ENCODE measurements at places on chromosomes 16 and 17.

DNA sequence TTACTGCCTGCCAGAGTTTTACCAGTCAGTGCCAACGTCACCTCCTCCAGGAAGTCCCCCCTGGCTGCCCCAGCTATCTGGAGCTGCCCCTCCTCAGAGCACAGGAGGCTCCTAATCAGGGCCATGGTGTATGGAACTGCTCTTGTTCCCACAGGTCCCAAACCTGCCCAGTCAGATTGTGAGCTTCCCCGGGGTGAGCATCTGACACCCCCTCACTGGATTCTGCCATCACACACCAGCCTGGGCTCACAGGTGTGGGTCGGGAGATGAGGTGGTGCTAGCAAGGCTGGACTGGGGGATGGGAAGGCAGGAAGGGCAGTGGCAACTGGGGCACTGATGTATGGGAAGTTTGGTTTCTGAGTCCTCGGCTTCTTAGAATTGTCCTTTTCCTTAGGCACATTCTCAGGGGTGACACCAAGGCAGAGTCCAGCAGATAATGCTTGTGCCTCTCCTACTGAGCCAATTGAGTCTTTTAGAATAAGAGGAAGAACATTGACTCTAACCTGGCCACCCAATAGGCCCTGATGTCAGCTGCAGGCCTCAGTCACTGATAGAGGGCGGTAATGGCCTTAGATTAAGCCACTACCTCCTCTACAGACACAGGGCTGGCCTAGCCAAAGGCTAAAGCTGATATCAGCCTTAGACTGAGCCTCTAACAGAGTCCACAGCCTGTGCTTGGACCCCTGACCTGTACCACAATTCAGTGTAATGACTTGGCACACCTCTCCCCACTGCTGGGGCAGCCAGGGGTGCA, 107.9 kb downstream of the WSCD1 start:
- no peak for DNase-seq

DNA sequence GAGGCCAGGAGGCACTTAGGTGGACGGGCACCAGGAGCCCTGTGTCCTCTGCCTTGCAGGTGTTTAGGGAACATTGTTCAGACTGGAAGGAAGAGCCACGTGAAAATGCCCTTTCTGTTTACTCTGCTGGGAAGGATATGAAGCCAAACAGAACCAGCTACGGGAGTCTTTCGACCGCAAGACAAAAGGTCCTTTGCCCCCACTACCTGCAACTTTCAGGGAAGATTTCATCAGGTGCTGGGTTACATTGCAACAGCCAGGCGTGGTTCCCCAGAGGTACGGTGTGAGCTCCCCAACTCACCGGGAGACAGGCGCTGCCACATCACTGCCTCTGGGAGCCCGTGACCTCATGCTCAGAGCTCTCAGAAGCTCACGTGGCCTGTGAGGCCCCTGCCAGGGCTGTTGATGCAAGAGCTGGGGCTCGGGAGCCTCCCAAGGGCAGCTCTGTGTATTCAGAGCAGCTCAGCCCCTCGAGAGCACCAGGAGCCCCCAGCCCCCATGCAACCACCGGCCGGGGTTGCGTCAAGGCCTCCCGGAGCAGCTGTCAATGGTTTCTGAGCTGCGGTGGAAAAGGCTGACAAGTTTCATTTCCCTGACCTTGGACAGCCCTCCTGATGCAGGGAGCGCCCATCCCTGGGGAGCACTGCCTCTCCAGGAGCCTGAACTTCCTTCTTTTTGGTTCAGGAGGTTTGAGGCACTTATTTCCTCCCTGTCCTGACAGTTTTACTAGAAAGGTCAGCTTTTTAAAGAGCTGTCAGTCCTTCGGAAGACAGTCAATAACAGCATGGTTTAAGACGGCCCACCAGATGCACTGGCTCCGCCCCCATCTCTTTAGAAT, 42.1 kb downstream of the TBC1D16 start:
- DNase-seq: peak; percentile 69

- no peak for DNase-seq
Observed at GRCh38 chr16:31348579-31348978, 6.4 kb upstream of the ITGAX start.

DNA sequence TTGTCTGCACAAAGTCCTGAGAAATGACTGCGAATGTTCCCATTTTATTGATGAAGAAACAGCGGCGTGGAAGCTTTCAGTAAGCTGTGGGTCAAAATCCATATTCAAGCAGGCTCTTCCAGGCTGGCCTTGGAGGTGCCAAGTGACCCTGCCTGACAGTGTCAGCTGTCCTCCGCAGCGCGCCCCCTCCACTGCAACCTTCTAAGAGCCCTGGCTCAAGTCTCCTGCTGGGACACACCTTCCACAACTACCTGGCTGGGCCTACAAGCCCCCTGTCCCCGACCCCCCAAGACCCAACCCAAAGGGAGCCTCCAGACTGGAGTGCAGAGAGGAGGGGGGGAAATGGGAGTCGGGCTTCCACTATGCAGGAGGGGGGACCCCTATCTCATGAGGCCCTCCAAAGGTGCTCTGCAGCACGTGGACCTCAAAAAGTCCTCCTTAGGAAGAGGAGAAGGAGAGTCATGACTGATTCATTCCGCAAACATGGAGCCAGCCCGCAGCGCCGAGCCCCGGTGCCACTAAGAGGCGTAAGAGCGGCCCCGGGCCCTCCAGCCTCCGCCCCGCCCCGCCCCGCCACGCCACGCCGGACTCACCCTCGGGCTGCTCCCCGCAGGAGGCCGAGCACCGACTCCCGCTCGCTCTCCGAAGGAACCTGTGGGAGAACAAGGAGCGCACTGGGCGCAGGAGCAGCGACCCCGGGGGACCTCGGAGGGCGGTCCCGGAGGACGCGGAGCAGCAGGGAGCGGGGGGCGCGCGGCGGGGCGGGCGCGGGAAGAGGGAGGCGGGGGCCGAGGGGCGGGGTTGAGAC, 574 bp downstream of the MPP3 start:
- peak; percentile 58 for DNase-seq

- no peak for DNase-seq
Observed at GRCh38 chr17:74903671-74904070, 10.2 kb upstream of the FADS6 start.

DNA sequence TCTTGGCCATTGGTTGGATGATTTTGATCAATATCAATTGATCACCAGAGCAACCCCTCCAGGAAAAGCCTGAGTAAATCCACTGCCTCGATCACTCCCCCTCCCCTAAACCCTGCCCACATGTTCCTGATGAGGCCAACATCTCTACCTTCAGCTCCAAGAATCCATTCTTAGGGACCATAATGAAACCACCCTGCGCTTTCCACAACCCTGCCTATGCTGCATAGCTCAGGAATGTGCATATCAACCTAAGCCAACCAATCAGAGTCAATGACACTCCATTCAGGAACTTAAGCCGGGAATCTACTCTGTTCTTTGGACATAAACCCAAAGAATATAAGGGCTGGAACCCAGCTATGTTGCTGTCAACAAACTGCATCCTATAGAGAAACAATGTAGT, 86.3 kb downstream of the MYH11 start:
- peak; percentile 15 for DNase-seq

DNA sequence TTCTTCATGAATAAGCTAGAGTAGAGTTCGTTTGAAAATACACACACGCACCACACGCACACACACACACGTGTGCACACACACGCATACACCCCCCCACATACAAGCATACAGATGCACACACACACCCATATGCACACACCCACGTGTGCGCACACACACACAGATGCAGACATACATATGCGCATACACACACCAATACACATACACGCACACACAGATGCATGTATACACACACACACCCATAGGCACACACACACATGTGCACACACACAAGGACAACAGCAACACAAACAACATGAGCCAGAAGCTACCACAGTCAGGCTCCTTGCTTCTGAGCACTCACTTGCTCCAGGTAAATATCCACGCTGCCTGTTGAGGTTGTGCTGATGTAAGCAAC, 5.1 kb downstream of the IFT140 start:
- no peak for DNase-seq

- peak; percentile 59 for DNase-seq
Observed at GRCh38 chr17:13597723-13598347, 3.9 kb downstream of the HS3ST3A1 start.

GRCh38 chr17:62094175-62094574, 29.1 kb upstream of the MED13 start:
- DNase-seq: no peak

- DNase-seq: no peak
Observed at GRCh38 chr16:79419148-79419547, 181.4 kb downstream of the MAF start.

DNA sequence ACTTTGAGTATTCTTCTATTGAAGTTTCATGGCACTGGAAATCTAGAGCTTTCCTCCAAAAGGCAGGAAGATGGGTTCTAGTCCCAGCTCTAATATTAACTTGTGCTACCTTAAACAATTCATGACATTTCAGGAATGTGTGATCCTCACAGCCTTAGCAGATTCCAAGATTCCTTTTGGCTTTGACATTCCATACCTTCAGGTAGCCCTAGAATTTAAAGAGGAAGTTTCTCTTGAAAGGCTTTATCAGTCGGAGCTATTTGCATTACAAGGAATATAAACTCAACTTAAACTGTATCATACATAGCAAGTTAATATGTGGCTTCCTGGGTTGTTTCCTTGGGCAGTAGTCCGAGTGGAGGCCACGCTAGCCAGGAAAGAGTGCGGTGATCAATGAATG, 330.0 kb downstream of the SHISA9 start:
- DNase-seq: no peak

- peak; percentile 40 for DNase-seq
Observed at GRCh38 chr17:15377200-15377599, 35.8 kb upstream of the TEKT3 start.

GRCh38 chr17:42329025-42329976, 41.0 kb downstream of the STAT5A start:
- peak; percentile 42 for DNase-seq

DNA sequence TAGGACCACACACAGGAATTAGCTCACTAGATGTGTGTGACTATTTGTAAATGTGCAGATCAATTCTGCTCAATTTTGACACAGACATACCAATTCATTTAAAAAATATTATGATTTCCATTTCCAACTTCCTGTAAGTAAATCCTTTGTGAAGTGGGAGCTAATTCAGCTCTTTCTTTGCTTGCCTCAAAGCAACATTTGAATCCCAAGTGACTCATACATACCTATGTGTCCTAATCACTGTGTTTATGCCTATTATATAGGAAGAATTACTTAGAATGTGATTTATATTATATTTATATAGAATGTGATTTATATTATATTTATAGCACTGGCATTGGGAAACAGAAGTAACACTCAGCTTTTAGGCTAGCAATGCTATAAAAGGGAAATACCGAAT, 195.9 kb upstream of the C17orf78 start:
- DNase-seq: peak; percentile 36

DNA sequence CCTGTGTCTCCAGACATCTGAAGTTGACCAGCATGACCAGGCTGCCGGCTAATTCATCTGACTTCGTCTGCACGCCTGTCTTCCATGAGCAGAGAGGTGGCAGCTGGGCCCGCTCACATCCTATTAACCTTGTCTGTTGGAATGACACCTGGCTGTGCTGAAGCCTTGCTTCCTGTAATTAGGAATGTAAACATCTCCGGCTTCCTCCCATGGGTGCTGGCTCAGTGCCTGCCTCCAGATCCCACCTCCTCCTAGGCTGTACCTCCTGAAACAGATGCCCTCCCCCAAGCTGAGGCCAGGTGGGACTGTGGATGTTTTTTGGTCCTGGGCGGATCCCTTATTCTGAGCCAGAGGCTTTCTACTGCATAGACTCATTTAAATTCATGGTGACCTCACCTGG, 296.3 kb downstream of the HS3ST4 start:
- no peak for DNase-seq

DNA sequence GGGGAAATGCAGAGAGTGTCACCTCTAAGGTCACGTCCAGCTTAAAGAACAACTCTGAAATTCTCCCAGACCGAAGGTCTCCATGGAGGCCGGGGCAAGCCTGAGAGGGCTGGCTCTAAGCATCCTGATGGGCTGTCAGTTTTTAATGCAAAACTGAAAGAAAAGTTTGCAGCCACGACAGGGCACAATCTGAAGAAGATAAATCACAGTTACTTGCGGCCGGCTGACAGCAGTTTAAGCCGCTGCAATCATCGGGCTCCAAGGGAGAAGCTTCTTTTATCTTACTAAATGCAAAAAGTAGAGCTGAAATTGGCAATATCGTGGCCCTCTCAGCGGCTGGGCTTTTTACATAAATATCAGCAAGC, 168.8 kb downstream of the CYLD start:
- DNase-seq: no peak

- no peak for DNase-seq
Observed at GRCh38 chr17:48420823-48421222, 9.2 kb downstream of the SKAP1 start.

DNA sequence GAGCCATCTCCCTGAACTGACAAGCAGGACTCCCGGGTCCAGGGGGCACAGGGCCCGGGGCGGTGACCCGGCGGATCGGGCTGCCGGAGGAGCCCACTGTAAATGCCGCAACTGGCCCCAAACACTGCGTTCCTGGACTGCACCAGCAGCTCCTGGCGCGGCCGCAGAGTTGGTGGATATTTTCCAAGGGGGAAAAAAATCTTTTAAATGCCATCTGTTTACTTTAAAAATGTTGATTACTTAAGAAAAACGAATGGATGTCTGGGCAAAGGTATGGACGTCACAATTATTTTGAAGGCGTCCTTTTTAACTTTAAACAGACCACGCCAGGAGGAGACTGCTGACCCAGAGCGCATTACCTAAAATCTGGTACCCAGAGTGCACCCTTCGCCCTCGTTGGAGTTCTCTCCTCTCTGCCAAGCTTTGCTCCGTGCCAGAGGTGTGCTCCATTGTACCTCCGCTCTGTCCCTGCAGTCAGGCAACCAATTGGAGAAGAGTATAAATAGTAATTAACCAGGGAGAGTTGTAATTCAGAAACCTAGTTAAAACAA, 3.4 kb downstream of the HS3ST3B1 start:
- DNase-seq: peak; percentile 26

DNA sequence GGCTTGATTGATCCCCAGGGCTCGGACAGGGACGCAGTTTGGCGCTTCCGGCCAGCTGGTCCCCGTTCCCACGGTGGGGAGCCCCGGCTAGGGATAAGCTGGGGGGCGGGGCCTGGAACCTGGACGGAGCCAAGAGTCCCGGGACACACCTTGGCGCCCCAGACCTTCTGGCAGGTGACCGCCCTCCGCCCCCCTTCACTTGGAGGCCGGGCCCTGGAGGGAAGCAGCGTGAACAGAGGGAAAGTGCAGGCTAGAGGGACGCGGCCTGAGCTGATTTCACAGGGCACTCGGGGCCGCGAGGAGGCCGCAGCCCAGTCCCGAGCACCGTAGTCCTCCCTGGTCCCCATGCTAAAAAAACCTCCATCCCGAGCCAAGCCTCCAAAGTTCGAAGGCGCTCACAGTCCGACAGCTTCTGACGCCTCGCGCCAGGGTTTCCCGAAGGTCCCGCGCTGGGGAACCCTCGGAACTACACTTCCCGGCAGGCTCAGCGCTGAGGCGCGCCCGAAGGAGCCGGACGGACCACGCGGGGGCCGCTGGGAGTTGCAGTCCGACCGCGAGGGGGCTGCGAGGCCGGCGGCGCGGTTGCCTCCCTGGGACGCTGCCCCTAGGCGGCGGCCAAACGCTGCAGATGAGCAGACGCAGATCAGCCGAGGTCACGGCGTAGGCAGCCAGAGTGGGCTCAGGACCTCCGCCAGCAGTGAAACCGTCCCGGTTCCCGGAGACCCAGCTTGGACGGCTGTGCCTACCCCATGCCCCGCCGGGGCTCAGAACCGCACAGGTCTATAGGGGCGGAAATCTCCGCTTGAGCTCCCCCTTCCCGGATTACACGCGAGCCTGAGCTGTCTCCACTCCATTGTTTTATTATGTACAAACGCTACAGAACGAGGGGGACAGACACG, at the start of gene TBX6:
Gene TBX6, minus strand, starts transcription at position 451 of the 899 bp plus-strand sequence. CDS start 731 bp downstream, outside the sequence.
- peak; percentile 84 for DNase-seq

GRCh38 chr16:14337303-14338191, 266.4 kb downstream of the MRTFB start:
- DNase-seq: peak; percentile 54

Data from fibroblast of gingiva (primary cell).